ENCODE measurements at places on chromosomes 2 and 18. TPM values are rescaled to one million over a fixed set of nuclear protein-coding genes. Genes with fewer than 3 reads are reported as not detected.

DNA sequence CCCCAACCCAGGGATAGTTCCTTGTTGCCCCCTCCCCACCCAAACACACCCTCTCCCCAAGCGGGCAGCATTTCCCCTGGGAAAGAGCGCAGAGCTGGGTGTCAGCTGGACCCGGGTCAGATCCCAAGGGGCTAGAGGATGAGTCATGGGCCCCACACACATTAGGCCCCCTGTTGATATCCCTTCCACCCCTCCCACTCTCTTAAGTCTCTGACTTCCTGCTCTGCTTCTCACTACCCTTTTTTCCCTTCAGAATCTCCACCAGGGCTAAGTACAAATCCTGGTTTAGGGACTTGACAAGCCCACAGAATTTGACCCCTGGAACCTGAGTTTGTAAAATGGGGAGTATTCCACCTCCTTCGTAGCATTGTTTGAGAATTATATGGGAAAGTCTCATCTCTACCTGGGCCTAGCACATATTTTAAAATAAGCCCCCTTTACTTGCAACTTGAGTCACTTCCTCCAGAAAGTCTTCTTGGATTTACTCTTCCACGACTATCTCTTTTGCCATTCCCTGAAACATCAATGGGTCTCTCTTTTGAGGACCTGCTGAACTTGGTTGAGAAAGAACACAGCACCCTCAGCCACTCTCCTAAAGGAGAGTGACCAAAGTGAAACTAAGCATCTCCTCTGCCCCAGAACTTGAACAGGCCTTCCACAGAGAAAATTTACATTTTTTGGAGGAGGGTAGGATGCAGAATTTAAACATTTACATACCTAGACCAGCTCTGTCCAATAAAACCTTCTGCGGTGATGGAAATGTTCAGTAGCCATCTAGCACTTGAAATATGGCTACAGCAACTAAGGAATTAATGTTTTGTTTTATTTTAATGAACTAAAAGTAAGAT is 4.7 kb downstream of the RTKN start:
- peak overlapping the region; percentile 1 for H3K4me3 ChIP-seq
- DNase-seq = no peak
- peaks cover 30% of the 10 kb centered on the region for H3K4me1 ChIP-seq

DNA sequence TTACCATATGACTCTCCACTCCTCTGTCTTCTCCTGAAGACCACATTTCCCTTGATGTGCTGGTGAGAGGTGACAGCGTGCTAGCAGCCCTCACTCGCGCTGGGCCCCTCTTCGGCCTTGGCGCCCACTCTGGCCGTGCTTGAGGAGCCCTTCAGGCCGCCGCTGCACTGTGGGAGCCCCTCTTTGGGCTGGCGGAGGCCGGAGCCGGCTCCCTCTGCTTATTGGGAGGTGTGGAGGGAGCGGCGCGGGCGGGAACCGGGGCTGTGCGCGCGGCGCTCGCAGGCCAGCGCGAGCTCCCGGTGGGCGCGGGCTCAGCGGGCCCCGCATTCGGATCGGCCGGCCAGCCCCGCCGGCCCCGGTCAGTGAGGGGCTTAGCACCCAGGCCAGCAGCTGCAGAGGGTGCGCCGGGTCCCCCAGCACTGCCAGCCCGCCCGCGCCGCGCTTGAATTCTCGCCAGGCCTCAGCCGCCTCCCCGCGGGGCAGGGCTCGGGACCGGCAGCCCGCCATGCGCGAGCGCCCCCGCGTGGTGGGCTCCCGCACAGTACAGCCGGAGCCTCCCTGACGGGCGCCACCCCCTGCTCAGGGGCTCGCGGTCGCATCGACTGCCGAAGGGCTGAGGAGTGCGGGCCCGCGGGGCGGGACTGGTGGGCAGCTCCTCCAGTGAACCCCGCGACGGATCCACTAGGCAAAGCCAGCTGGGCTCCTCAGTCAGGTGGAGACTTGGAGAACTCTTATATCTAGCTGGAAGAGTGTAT is 246.6 kb upstream of the REG3G start:
- no peaks in the 10 kb centered on the region for H3K27me3 ChIP-seq
- no peak overlapping the region for H3K4me3 ChIP-seq
- peak; percentile 19 for DNase-seq
- no peaks in the 10 kb centered on the region for H3K4me1 ChIP-seq
- H3K36me3 ChIP-seq = peaks cover 11% of the 10 kb centered on the region

The PDE1A gene
- total RNA-seq = 0.25 TPM

- peak overlapping the region; percentile 42 for H3K27ac ChIP-seq
- peak; percentile 33 for DNase-seq
- H3K36me3 ChIP-seq = peaks cover 9% of the 10 kb centered on the region
- H3K27me3 ChIP-seq = peaks cover 8% of the 10 kb centered on the region
- H3K4me1 ChIP-seq = peaks cover 51% of the 10 kb centered on the region
Observed at GRCh38 chr2:105744091-105744908, 412 bp upstream of the NCK2 start.

The SULT1C4 gene
- 4.9 TPM for total RNA-seq

GRCh38 chr2:145797692-145798091 is 1277.8 kb upstream of the ZEB2 start:
- peaks cover 14% of the 10 kb centered on the region for H3K4me1 ChIP-seq
- no peak for DNase-seq
- H3K27ac ChIP-seq = no peak overlapping the region
- no peaks in the 10 kb centered on the region for H3K27me3 ChIP-seq

- no peak for DNase-seq
- H3K27me3 ChIP-seq = no peaks in the 10 kb centered on the region
- peaks cover 26% of the 10 kb centered on the region for H3K4me1 ChIP-seq
- H3K36me3 ChIP-seq = peaks cover 4% of the 10 kb centered on the region
- H3K27ac ChIP-seq = peak overlapping the region; percentile 85
Observed at GRCh38 chr2:241612156-241613016, 24.6 kb downstream of the THAP4 start.

DNA sequence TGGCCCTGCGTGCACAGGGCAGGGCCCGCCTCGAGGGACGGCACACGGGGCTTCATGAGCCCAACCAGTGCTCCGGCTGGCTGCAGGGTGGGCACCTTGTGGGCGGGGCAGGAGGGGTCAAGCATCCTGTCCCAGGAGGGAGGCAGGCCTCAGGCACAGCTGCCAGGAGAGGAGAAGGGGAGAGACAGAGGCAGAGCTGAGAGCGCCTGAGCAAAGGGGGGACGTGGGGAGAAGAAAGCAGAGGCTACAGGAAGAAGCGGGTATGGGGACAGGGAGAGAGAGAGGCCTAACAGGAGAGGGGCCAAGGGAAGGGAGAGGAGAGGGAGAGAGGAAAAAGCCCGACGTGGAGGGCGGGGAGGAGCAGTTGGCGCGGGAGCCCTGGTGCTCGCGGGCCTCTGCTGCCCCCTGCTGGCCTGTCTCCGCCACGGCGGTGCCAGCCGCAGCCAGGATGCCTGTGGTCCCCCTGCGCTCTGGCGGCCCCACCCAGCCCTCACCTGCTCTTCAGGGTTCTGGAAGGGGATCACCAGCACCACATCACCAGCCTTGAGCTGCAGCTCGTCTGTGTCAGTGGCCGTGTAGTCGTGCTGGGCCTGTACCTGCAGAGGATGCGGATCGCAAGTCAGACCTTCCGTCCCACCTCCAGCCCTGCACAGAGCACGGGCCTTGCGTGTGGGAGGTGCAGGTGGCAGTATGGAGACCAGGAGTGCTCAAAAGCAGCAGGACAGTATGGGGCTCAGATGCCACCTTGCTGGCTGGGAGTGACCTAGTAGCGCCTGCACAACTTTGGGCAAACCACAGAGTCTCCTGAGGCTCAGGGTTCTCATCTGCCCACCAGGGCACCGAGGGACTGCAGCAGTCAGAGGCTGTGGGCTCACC is 56.8 kb downstream of the BIN1 start:
- no peaks in the 10 kb centered on the region for H3K4me1 ChIP-seq
- H3K4me3 ChIP-seq = no peak overlapping the region
- H3K27ac ChIP-seq = no peak overlapping the region
- H3K27me3 ChIP-seq = peaks cover 3% of the 10 kb centered on the region

GRCh38 chr2:86621280-86621943 is 2.3 kb downstream of the RNF103 start:
- peaks cover 20% of the 10 kb centered on the region for H3K4me1 ChIP-seq
- H3K4me3 ChIP-seq = peak overlapping the region; percentile 94
- no peaks in the 10 kb centered on the region for H3K36me3 ChIP-seq

DNA sequence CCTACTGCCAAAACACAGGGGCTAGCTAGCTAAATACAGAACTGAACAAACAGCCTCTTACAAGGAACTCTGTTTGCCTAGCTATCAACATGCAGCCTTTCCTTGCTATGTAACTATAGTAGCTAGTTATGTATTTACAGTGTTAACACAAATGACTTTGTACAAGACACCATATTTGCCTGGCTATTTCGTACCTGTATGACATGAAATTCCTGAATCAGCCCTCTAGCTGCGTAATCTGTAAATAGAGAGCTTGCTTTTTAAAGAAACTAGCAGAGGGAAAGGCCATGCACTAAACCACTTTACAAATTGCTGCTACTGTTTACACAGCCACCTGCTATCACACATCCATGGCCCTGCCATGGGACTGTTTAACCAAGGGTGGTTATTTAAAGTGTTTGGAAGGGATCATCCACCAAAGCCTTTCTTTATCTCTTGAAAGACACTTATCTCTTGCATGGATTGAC is 248.7 kb downstream of the TFCP2L1 start:
- peaks cover 38% of the 10 kb centered on the region for H3K27me3 ChIP-seq
- H3K27ac ChIP-seq = no peak overlapping the region
- no peak for DNase-seq

GRCh38 chr2:8575038-8575833 is 106.6 kb upstream of the ID2 start:
- DNase-seq = no peak
- H3K27ac ChIP-seq = peak overlapping the region; percentile 68
- H3K4me1 ChIP-seq = peaks cover 70% of the 10 kb centered on the region
- no peak overlapping the region for H3K4me3 ChIP-seq
- H3K36me3 ChIP-seq = no peaks in the 10 kb centered on the region
- no peaks in the 10 kb centered on the region for H3K27me3 ChIP-seq

Data from WTC11 (cell line).